ENCODE measurements at places on chromosomes 5 and 9.

DNA sequence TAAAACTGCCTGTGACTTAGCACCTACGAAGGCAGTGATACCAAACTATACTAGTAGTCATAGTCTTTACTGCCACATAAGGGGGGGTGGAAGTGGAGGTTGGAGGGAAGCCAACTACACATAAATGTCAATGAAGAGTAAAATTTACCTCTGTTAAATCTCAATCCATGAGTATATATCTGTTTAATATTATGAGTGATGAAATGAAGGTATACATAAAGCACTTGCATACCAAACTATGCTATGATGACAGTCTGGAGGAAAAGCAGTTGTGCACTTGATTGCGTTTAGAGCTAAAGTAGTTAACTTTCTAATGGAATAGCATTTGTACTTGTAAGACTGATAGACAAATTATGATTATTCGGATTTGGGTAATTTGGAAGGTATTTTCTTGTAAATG lies 129.2 kb upstream of the POU5F2 start:
- no peak for DNase-seq

DNA sequence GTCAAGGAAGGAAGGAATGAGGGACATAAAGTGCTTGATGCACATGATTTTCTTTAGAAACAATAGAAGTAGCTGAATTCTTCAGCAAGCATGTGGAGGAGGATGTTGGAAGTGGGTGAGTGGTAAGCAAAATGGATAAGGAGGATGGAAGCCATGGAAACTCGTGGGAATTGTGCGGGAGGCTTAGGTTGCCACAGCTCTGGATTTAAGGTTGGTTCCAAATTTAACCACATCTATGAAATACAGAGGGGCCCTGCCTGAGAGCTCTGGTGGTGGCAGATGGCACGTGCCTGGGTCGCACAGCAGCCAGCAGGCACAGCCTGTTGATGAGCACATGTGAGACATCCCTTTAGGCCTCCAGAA lies 284.7 kb downstream of the SMARCA2 start:
- no peak for DNase-seq

DNA sequence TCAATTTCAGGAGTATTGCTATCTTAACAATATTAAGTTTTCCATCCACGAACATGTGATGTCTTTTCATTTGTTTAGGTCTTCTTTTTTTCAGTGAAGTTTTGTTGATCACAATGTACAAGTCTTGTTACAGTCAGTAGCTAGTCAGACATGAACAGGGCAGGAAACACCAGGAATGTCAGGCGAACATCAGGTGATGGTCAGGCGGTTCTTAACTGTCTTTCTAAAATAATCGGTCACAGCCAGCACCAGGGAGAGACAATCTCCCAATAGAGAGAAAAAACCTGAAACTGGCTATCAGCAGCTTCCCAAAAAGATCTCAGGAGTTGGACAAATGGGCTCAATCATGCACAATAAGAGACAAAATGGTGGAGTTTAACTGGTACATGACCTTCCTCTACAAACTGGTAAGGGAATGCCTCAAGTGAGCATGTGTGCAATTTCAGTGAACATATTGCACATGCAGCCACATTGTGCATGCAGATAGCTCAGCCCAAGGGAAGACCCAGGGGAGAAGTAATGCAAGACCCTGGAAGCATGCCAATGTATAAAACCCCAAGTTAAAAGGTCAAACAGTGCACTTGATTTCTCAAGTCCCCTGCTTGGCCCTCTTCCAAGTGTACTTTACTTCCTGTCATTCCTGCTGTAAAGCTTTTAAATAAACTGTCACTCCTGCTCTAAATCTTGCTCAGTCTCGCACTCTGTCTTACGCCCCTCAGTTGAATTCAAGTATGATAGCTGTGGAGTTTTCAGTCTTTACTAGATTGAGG lies 176.1 kb upstream of the RASEF start:
- no peak for DNase-seq

DNA sequence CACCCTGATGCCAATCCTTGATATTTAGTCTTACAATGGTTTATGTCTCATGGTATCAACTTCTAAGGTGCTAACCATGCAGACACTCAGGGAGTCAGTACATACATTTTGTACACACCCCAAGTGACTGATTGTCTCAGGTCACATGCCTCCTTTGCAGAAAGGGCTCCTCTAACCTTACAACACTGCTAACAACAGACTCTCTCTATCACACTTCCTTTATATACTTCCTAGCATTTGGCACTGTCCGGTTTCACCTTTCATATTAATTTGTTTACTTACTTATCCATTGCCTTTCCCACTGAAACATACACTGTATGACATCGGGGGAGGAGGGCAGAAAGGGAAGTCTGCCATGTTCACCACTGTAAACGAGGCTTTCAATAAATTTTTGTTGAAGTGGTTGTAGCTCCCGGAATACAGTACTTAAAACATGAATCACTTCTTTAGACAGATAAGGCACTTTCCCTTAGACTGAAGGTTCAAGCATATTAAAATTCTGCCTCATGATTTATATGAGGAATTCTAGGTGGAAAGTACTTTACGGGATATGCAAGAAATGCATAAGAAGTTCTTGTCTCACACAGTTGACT lies 20.6 kb downstream of the EMB start:
- no peak for DNase-seq

- DNase-seq = no peak
These were observed 1.3 kb upstream of the GARNL3 start for GRCh38 chr9:127263237-127263636.

DNA sequence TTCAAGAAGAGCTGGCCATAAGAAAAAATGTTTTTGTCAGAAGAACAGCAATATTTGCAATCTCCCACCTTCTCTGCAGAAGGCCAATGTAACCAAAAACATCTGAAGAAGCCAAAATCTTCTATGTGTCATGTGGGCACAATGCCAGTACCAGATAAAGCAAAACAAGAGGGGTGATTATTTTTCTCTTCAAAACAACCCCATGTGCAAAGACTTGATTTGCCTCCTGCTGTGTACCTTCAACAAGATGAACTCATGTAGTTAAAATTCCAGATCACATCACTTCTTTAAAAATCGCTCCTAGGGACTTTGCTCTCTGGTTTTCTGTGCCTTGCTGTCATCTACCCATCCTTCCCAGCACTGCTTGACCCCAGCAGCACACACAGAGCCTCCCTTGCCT lies 134.0 kb upstream of the MAP3K1 start:
- no peak for DNase-seq

DNA sequence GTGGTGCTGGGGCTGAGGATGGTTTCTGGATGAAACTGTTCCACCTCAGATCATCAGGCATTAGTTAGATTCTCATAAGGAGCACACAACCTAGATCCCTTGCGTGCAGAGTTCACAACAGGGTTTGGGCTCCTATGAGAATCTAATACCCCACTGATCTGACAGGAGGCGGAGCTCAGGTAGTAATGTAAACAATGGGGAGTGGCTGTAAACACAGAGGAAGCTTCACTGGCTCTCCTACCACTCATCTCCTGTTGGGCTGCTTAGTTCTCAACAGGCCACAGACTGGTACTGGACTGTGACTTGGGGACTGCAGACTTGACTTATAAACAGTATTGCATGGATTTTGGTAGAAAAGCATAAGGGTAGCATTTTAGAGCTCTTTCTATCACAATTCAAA lies 870.7 kb upstream of the CDH10 start:
- no peak for DNase-seq

DNA sequence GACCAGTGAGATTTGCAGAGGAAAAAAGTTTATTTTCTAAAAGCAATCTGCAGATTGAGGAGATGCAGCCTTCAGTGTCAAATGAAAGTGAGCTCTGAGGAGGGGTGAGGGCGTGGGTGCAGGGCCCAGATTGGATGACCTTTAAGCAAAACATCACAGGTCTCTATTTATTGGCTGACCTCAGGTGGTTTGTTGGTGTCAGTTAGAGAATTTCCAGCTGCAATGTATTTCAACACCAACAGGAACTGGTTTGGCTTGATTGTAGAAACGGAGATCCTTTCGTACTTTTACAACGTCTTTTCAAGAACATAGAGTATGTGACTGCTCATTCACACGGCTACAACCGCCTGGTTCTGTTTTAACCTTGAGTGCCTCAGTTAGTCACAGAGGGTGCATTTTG lies 1069.1 kb downstream of the EFNA5 start:
- DNase-seq = no peak

DNA sequence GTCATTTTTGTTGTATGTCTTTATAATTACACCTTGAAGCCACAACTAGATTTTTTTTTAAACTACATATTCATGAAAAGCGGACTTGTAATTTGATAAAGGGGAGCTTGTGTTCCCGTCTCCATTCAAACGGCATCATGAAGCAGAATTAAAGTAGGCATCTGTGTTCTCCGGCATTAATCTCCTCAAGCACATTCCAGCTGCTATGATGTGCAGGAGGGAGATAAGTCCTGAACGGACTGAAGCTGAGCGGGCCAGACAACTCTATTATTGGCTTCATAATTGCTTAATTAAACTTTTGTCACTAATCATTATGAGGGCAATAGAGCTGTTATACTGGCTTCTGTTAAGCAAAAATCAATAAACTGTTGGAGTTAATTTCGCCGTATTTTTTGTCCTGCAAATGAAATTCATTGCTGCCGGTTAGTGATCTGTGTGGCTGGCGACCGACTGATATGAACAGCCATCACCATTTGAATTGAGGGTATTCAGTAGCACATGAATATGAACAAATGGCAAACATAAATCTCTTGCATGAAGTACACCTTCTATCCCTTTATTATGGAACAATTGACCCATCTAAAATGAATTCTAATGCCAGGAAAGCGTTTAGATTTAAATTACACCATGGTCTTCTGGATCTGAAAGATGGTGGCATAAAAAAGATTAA lies 408.8 kb upstream of the IRX1 start:
- DNase-seq = no peak

- DNase-seq = no peak
These were observed 62.7 kb upstream of the ZNF354A start for GRCh38 chr5:178793151-178793550.

DNA sequence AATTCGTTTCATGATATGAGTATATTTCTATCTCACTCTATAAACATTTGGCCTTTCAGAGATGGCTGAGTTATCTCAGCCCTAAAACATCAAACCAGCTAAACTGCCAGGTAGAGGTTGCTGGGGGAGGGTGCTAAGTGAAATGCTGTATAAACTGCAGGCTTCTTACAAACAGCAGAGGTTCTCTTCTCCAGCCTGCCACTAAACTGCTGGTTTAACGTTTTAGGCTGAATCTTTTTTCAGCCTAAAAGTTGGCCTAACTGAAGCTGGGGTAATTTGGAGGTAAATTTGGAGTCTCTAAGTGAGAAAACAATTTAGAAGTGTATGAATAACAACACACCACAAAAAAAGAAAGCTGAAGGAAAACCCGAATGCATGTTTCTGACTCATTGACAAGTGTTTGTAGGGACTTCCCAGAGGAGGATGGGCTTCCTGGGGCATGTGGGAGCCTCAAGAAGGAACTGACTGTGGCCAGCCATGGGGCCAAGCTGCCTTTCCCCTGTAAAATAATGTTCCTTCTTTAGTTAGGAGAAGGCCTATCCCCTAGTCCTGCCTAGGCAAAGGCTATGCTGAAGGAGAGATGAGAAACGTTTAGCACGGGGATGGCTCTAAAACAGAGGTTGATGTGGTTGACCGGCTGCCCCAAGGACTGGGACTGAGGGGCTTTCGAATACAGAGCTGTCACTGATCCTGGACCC lies 44.3 kb downstream of the SLC28A3 start:
- DNase-seq = peak; percentile 27

DNA sequence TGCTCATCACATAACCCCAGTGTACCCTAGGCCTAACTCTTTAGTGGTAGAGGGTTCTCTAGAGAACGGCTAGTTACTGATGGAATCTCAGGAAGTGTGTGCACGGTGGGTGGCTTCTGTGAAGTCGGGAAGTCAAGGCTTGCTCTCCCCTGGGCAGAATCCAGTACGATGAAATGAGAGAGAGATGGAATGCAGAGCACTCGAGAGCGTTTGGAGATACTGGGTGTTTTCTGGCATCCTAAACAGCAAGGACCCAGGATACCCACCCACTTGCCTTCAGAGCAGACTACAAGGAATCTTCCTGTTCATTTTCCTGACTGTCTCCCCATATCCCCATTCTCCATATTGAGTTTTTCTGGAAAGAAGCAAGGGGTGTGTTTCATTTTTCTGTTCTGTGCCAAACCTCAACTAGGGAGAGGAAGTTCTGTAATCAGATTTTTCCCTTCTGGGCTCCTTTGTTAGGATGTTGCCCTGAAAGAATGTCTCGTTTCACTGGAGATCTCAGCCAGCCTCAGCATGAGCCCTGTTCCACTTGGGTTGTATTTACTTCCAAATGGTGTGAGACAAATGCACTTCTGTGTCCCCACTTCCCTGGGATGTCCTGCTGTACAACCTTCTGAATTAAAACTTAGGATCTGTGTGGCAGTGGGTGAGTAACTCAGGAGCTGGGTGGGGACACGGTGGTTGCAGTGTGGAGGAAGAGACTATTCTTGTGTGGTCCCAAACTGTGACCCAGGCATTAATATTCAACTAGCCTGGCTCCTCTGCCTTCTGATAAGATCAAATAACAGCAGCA lies 108.9 kb upstream of the SPRY4 start:
- no peak for DNase-seq

- DNase-seq = no peak
These were observed 33.9 kb upstream of the OTULINL start for GRCh38 chr5:14547666-14548065.

- DNase-seq = no peak
These were observed 53.0 kb upstream of the RUSC2 start for GRCh38 chr9:35436933-35437332.

- DNase-seq = no peak
These were observed 73.3 kb downstream of the DPYSL3 start for GRCh38 chr5:147436596-147436995.

- no peak for DNase-seq
These were observed 21.6 kb upstream of the TRIO start for GRCh38 chr5:14121552-14121951.

GRCh38 chr5:135372654-135373381 lies 26.2 kb downstream of the MACROH2A1 start:
- DNase-seq = no peak

DNA sequence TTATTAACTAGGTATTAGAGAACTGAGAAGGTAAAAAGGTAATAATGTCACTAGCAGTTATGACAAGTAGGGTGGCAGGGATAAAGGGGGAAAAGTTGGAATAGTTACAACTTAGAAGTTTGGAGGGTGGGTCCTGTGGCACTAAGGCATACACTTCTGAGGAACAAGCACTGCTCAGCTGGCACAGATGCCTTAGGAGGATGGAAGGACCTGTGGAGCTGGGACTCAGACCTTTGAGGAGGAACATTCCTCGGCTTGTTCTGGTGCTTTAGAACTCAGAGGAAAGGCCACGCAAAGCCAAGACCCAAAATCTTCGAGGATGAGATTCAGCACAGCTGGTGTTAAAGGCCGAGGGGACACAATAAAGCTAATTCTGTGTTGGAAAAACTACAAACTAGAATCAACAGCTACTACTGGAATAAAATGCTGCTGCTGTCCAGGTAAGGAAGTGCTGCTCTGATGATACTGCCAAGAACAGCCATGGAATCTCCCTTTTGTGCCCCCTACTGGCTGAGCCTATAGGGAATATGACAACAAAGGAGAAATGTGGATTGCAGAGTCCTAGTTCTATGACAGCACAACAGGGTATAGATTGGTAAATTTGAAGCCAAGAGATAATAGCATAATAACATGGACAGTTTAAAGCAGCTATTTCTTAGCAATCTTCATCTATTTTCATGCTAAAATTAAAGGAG lies 126.7 kb downstream of the SLC25A46 start:
- no peak for DNase-seq

- no peak for DNase-seq
These were observed 8.1 kb downstream of the ARL15 start for GRCh38 chr5:54302267-54302687.

Measured in activated CD8-positive, alpha-beta memory T cell treated with anti-CD3 and anti-CD28 coated beads for 48 hours (primary cell).